ENCODE measurements at places on chromosomes 1 and 21.

- DNase-seq: no peak
Observed at GRCh38 chr1:2800664-2801045, 838 bp downstream of the TTC34 start.

GRCh38 chr1:47362828-47363227, 29.2 kb downstream of the CMPK1 start:
- no peak for DNase-seq

DNA sequence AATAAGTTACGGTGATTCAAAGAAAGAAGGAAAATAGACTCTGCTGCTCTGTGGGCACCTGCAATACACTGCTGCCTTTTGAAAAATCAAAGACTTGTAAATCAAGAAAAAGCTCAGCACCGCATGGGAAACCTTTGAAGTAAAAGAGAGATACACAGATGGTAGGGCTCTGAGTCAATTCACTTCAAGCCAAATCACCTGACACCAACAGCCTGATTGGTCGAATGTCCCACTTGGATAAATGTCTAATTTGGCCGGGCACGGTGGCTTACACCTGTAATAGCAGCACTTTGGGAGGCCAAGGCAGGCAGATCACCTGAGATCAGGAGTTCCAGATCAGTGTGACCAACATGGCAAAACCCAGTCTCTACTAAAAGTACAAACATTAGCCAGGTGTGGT, 19.2 kb upstream of the RCAN3 start:
- no peak for DNase-seq

- DNase-seq: no peak
Observed at GRCh38 chr1:12436817-12437599, 181.0 kb downstream of the DHRS3 start.

GRCh38 chr1:201334325-201335173, 42.9 kb downstream of the TNNT2 start:
- no peak for DNase-seq

GRCh38 chr1:14413819-14414490, 184.5 kb upstream of the KAZN start:
- DNase-seq: no peak

DNA sequence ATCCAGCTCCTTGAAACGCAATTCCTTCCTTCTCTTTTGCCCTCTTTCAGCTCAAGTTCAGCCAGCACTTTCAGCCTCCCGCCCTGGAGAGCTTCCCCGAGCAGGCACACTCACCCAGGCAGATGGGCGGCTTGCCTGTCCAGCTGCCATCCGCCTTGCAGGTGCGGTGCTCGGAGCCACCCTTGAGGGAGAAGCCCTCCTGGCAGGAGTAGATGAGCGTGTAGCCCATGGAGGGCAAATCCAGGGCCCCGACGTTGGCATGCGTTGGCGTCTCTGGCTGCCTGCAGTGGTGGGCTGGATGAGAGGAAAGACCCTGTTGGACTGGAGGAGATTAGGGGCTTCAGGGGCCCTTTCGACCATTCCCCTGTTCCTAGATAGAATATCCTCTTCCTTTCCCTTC, 60.5 kb downstream of the ZSCAN20 start:
- DNase-seq: no peak

- DNase-seq: no peak
Observed at GRCh38 chr1:153939476-153939875, 7.0 kb downstream of the DENND4B start.

GRCh38 chr1:240090014-240090413, 1.7 kb upstream of the FMN2 start:
- no peak for DNase-seq

DNA sequence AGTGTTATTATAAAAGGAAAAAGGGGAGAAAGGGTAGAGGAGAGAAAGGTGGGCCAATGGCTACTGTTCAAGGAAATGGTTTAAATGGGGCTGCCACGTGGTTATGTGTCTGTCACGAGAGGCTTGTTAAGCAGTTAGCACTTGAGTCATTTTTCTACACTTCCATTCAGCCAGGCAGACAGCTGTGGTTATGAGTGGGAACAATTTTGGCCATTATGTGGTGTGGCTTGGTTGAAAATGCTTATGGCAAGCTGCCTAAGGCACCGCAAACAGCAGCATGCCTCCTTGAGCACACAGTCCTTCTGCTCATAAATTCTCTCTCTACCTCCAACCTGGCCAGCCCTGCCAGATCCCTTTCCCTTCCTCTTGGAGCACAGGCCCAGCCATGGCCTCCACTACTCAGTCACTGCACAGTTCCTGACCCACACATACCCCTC, 3.2 kb upstream of the SRM start:
- DNase-seq: peak; percentile 47

GRCh38 chr1:30513396-30514136, 209.8 kb downstream of the MATN1 start:
- DNase-seq: no peak

DNA sequence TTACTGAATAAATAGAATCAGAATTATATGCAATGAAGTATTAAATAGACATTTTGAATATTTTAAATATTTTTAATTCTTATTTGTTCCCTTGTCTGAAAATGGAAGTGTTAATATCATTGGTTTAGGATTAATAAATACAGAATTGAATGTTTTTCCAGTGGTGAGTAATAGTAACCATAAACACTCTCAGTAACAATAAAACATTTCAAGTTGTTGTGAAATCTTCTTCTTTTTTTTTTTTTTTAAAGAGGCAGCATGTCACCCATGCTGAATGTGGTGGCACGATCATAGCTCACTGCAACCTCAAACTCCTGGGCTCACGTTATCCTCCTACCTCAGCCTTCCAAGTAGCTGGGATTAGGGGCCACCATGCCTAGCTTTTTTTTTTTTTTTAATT, 86.2 kb upstream of the ZBTB18 start:
- no peak for DNase-seq

DNA sequence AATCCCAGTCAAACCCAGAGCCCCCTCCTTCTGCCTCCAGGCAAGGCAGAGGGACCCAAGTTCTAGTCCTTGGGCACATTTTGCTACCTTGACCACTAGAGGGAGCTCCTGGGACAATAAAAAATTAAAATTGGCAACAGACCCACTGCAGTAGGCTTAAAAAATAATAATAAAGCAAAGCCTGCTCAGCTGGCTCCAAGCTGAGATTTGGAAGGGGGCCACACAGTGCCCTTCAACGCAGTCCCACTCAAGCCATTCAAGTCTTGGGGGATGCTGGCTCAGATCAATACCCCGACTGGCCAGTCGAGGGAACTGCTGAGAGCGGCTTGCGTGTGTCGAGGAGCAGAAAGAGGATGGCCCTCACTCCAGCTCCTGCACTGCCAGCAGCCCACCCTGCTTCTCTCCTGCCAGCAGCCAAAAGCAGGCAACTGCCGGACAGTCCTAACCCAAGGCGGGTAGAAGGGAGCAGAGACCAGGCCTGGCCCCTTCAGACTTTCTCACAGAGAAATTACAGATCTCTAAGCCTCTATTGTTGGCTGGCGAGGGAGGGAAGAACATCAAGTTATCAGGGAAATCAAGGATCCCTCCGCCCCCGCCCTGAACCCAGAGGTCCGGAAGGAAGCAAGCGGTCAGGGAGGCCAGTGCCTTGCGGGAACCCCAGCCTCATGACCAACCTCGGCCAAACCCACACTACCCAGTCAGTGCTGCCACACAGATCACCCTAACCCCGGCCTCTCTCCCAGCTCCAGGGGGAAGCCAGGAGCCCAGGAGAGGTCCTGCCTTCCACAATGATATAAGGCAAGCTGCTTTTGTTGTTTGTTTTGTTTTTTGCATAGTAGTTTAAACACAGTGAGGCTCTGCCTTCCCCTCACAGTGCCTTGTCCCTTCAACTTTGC, 4.9 kb upstream of the ALDH4A1 start:
- peak; percentile 37 for DNase-seq
